ENCODE measurements at places on chromosomes 16 and 17.

DNA sequence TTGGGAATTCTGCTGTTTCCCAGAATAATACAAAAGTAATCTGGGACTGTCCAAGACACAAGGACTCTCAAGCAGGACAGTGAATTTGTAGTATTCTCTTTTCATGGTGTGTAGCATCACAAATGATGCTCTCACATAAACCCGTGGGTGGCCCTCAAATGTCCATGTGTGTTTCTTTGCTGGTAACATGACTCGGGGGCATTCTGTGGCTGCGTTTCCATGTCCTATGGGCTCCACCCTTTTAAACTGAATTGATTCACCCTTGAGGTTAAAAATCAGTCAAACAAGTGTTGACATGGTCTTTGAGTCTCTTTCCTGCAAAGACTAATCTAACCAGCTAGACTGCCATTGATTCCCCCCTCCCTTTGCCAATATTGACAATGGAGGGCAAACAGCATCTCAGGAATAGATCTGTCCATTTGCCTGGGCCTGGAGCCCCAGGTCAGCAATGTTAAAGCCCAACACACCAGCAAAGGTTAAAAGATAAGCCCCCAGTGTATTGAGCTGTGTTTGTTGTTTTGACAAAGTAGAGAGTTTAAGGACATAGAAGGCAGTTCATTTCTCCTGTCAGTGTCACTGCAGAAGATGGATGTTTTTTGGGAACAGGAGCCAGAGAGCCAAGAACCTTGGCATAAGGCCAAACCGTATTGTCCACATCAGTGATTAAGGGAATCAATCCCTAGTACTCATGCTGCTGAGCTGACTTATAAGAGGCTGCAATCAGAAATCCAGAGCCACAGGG, 117.1 kb upstream of the COX10 start:
- DNase-seq = no peak
- H3K27ac ChIP-seq = no peak overlapping the region
- H3K4me1 ChIP-seq = no peaks in the 10 kb centered on the region
- no peak overlapping the region for H3K4me3 ChIP-seq
- no peaks in the 10 kb centered on the region for H3K27me3 ChIP-seq

GRCh38 chr16:64950262-64950661, 171.6 kb downstream of the CDH11 start:
- no peak overlapping the region for H3K27ac ChIP-seq
- H3K36me3 ChIP-seq = no peaks in the 10 kb centered on the region
- no peaks in the 10 kb centered on the region for H3K4me1 ChIP-seq
- DNase-seq = no peak

DNA sequence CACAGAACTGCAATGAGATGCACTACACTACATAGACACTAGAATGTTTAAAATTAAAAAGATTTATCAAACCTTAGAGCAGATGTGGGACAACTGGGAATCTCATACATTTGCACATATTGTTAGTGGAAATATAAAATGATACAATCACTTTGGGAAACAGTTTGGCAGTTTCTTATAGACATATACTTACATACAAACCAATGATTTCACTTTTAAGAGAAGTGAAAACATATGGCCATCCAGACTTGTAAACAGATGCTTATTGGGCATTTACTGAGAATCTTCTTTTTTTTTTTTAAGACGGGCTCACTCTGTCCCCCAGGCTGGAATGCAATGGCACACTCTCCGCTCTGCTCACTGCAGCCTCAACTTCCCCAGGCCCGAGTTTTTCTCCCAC, 50.1 kb downstream of the AXIN2 start:
- H3K36me3 ChIP-seq = no peaks in the 10 kb centered on the region
- DNase-seq = no peak
- H3K27ac ChIP-seq = no peak overlapping the region
- no peak overlapping the region for H3K4me3 ChIP-seq
- H3K4me1 ChIP-seq = peaks cover 12% of the 10 kb centered on the region

DNA sequence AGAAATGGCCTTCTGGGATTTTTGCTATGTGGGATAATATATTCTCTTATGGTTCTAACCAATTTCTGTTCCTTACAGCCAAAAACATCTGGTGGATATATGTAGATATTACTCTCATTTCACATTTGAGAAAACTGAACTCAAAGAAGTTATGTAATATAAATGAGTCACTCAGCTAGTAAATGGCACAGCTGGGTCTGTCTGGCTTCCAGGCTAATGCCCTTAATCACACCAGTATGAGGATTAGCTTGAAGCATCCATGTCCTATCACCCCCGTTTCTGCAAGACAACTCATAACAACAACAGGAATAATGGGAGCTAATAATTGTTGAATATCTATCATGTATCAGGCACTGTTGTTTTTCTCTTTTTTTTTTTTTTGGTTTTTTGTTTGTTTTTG, 34.4 kb upstream of the USP7 start:
- H3K27ac ChIP-seq = no peak overlapping the region
- no peak overlapping the region for H3K4me3 ChIP-seq
- no peaks in the 10 kb centered on the region for H3K27me3 ChIP-seq
- DNase-seq = no peak
- H3K36me3 ChIP-seq = no peaks in the 10 kb centered on the region

DNA sequence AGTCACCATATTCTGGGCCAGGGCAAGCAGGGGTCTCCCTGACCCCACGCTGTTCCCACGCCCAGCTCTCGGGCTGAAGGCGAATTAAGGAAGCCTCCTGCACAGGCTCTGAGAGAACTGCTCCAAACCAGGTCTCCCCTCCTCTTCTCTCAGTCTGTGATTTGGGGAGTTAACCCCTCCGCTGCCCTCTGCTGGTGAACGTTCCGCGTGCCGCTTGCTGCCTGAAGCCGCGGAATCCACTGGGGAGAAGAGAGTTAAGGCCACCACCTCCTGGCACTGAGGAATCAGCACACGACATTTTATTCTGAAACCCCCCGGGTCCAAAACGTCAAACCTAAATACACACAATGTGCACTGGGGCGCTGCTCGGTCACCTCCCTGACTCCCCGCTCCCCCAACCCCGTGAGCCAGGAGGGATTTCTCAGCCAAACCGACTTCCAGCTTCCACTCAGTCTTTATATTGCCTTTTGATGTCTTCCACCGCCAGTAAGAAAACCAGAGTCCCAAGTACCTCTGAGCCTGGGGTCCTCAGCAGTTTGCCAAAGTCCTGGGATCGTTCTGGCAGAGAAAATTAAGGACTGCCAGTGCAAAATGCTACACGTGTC, 54.4 kb upstream of the RCVRN start:
- H3K4me1 ChIP-seq = no peaks in the 10 kb centered on the region
- DNase-seq = peak; percentile 48
- peaks cover 9% of the 10 kb centered on the region for H3K27me3 ChIP-seq
- H3K27ac ChIP-seq = no peak overlapping the region
- H3K36me3 ChIP-seq = no peaks in the 10 kb centered on the region
- no peak overlapping the region for H3K4me3 ChIP-seq

DNA sequence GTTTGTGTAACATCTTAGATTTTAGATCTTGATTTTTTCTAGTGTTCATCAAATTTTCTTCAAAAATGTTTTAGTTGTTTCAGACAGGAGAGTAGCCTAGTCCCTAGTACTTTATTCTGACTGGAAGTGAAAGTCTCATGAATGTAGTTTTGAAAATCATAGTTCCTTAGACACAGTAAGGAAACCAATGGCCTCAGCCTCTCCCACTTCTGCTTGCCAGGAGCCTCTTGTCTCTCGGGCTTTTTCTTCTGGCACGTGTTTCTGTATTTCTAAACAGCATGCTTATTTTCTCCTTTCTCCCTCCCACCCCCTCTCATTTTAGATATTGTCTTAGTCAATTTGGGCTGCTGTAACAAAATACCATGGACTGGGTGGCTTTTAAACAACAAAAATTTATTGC, 9.8 kb downstream of the SLFN5 start:
- no peaks in the 10 kb centered on the region for H3K27me3 ChIP-seq
- peak overlapping the region; percentile 85 for H3K27ac ChIP-seq
- no peak overlapping the region for H3K4me3 ChIP-seq
- H3K36me3 ChIP-seq = peaks cover 46% of the 10 kb centered on the region
- peaks cover 87% of the 10 kb centered on the region for H3K4me1 ChIP-seq
- DNase-seq = no peak

GRCh38 chr16:81465375-81465943, 20.9 kb downstream of the CMIP start:
- peaks cover 9% of the 10 kb centered on the region for H3K36me3 ChIP-seq
- H3K27me3 ChIP-seq = no peaks in the 10 kb centered on the region
- H3K27ac ChIP-seq = no peak overlapping the region
- no peak for DNase-seq
- peaks cover 77% of the 10 kb centered on the region for H3K4me1 ChIP-seq

GRCh38 chr16:59545721-59546120, 811.6 kb upstream of the GOT2 start:
- no peak for DNase-seq
- no peak overlapping the region for H3K27ac ChIP-seq
- H3K4me1 ChIP-seq = no peaks in the 10 kb centered on the region
- H3K27me3 ChIP-seq = no peaks in the 10 kb centered on the region
- H3K4me3 ChIP-seq = no peak overlapping the region

DNA sequence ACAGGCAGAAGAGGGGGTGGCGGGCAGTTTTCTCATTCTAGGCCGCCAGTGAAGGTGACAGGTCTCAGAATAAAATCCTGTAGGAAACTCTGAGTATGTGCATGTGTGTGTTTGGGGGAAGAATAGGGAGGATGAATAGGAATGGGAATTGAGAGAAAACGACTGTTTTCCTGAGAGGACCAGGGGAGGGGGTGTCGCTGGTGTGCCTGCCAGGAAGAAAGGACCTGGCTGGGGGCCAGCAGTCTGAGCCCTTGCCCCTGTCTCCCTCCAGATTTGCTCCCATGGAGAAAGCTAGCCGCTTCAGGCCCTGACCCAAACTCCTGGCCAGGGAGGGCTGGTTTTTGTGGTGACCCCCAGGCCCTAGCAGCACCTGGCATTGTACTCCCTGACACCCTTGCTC, 14.4 kb downstream of the C17orf50 start:
- H3K4me1 ChIP-seq = no peaks in the 10 kb centered on the region
- no peaks in the 10 kb centered on the region for H3K36me3 ChIP-seq
- no peak overlapping the region for H3K4me3 ChIP-seq
- no peak for DNase-seq

GRCh38 chr16:56604966-56605365, 3.4 kb upstream of the MT2A start:
- H3K36me3 ChIP-seq = peaks cover 11% of the 10 kb centered on the region
- H3K27ac ChIP-seq = no peak overlapping the region
- no peak for DNase-seq
- peaks cover 36% of the 10 kb centered on the region for H3K4me1 ChIP-seq
- no peak overlapping the region for H3K4me3 ChIP-seq

GRCh38 chr17:41617136-41617535, 4.6 kb upstream of the KRT16 start:
- H3K27me3 ChIP-seq = peaks cover 7% of the 10 kb centered on the region
- DNase-seq = no peak
- H3K27ac ChIP-seq = no peak overlapping the region
- H3K4me3 ChIP-seq = no peak overlapping the region
- no peaks in the 10 kb centered on the region for H3K36me3 ChIP-seq
- no peaks in the 10 kb centered on the region for H3K4me1 ChIP-seq

DNA sequence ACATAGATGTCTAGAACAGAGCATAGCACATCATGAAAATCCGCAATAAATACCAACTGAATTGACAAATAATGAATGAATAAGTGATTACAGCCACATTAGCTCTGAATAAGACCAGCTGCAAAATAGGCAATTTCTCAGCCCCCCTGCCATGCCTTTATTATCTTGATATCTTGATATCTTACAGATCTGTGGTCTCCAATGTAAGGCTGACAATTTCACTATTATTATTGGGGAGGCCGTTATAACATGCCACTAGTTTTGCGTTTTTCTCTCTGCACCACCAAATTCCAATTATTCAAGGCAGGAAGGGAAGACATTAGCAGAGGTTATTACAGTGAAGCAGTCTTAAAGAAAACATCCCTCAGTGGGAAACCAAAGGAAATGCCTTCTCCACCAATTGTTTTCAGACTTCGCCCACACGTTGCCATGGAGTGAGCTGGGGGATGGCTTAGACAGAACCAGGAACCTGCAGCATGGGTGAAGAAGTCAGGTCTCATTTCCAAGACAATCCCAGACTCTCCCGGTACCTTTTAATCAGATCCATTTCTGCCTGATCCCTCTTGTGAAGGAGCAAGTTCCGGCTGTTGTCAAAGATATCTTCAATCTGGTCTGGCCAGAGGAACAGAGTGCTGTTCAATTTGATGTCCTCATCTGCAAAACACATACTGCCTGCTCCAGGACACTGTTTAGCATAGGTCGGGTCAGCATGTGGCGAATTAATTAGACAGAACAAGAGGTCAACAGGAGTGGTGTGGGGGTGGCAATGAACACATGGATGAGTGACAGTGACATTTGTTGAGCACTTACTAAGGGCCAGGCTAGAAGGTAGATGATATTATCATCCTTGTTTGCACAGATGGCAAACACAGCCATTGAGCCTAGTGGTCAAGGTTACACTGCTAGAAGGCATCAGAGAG, 46.4 kb downstream of the DNAH3 start:
- no peak overlapping the region for H3K27ac ChIP-seq
- peaks cover 2% of the 10 kb centered on the region for H3K27me3 ChIP-seq
- no peaks in the 10 kb centered on the region for H3K36me3 ChIP-seq
- DNase-seq = no peak

DNA sequence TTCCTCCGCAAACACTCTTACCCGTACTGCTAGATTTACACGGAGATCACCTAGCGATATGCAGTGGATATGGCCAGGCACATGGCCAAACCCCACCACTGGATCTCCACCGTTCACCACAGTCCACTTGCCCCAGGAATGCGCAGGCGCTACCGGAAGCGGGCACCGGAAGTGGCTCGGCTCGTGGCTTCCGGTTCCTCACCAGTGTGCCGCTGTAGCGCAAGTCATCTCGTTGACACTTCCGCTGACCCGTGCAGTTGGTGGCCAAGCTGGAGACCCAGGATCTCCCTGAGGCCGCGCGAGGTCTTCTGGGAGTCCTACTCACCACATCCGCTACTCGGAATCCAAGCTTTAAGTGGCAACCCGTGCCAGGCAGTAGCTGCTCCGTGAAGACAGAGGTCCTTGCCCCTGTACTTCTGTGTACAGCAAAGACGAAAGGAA, 11.5 kb downstream of the ZNF597 start:
- H3K27ac ChIP-seq = peak overlapping the region; percentile 88
- H3K27me3 ChIP-seq = no peaks in the 10 kb centered on the region
- peak; percentile 80 for DNase-seq
- peaks cover 37% of the 10 kb centered on the region for H3K36me3 ChIP-seq
- peaks cover 21% of the 10 kb centered on the region for H3K4me1 ChIP-seq

DNA sequence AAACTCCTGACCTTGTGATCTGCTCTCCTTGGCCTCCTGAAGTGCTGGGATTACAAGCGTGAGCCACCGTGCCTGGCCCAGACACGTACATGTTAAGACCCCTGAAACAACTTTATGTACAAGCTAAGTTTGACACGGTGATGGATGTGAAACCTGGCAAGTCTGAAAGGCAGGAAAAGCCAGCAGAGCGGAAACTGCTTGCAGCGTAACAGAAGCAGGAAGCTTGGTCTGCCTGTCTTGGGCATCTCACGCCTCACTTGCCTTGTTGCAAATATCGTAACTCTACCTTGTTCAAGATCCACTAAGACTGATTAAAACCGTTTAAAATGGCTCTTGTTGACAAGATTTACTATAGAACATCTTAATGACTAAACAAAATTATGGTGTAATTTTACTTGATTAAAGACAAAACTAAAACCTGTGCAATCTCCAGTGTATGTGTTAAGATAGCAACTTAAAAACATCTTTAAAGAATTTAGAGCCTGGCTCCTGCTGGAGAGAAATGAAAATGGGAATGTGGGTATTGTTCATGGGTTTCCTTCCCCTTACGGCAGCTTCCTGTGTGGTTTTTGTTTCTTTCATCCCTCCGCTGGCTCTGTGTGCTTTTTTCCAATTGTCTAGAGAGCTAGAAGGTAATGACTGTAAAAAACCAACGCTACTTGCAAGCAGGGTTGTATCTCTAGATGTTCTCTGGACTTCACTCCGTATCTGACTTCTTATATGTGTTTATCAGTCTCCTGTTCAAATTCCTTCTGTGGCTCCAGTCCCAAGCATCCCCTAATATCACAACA, 477.6 kb downstream of the XYLT1 start:
- peak overlapping the region; percentile 79 for H3K27ac ChIP-seq
- H3K4me3 ChIP-seq = peak overlapping the region; percentile 37
- H3K27me3 ChIP-seq = no peaks in the 10 kb centered on the region
- DNase-seq = peak; percentile 37

All from activated T-cell treated with anti-CD3 and anti-CD28 coated beads, Interleukin-2, amount 50 U/mL, for 24 hours (primary cell).